ENCODE measurements at places on chromosomes 6 and 20. TPM values are rescaled to one million over a fixed set of nuclear protein-coding genes. Genes with fewer than 3 reads are reported as not detected.

GRCh38 chr20:14878676-14879019 lies 541.2 kb upstream of the FLRT3 start:
- no peak for DNase-seq

GRCh38 chr6:14046476-14047068 lies 71.0 kb upstream of the CD83 start:
- no peak for DNase-seq

DNA sequence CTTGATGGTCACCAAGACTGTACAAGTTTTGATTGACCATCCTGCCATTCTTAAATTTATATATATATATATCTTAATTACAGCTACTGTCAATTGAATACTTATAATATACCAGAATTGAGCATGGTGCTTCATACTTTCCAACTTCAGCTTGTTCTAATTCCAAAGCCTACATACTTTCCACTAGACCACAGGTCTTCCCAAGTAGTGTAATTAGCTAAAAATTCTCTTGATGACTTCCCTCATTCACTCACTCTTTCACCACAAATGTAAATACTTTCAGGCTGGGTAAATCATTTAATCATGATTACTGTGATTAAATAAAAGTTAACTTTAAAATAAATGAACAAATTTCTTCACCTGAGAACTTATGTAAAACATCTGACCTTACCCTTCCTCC lies 3.4 kb downstream of the ASF1A start:
- no peak for DNase-seq

DNA sequence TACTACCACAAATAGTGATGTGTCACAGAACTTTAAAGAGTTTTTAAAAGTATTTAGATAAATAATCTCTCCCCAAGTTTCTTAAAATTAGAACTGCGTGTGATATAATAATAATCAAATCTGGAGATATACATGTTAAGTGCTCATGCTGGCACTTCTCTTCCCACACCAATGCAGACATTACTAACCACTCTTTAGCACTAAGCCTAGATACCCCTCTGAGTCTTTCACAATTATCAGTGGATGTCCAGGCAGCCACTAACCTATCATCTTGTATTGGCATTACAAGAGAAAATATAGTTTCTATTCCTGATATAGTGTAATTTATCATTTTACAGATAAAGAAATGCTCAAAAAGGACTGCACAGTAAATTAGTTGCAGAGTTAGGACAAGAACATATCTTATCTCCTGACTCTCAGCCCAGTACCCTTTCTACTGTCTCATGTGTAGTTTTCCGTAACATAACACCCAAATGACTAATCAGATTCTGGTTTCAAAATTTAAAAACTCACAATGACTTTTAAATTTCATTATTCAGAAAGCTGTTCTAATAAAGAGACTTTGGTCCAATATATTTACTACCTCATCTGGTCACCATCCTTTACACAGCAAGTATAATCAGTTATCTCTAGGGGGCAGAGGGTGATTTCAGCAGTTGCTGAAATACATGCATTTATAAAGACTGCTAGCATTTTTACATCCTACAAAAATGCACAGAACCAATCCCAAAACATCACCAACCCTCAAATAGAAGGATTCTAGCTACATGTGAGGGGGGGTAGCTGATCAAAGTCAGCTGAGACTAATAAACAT lies 215.5 kb upstream of the MCHR2 start:
- no peak for DNase-seq

DNA sequence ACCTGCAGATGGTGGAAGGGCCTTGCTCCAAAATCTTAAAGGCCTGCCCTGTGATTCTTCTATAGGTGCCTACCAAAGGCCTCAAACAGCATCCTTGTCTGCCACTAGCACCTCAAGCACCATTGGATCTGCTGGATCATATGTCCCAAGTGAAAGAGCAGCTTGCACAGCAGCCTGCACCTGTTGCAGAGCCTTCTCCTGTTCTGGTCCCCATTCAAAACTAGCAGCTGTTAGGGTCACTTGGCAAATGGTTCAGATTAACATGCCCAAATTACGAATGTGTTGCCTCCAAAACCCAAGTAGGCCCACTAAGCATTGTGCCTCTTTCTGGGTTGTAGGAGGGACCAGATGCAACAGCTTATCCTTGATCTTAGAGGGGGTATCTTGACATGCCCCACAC lies 99.6 kb upstream of the F13A1 start:
- DNase-seq = no peak

- no peak for DNase-seq
Measured at GRCh38 chr20:36855241-36855657, 20.7 kb upstream of the TLDC2 start.

GRCh38 chr6:53043581-53043980 lies 21.6 kb upstream of the FBXO9 start:
- no peak for DNase-seq

DNA sequence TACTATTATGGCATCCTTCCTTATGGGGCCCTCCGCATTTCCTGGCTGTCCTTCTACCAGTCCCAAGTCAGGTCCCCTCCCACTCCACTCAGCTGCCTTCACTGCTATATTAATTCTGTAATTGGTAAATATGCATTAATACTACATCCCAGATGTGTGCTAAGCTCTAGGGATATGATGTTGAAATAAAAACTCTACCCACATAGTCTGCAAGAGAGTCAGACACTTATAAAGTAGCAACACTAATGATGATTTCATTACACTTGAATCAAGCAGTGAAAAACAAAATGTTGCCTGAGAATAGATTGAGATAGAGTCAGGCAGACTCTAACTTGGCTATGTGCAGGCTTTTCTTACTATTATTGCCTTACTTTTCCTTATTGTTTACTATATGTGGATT lies 62.4 kb downstream of the AIG1 start:
- DNase-seq = no peak

DNA sequence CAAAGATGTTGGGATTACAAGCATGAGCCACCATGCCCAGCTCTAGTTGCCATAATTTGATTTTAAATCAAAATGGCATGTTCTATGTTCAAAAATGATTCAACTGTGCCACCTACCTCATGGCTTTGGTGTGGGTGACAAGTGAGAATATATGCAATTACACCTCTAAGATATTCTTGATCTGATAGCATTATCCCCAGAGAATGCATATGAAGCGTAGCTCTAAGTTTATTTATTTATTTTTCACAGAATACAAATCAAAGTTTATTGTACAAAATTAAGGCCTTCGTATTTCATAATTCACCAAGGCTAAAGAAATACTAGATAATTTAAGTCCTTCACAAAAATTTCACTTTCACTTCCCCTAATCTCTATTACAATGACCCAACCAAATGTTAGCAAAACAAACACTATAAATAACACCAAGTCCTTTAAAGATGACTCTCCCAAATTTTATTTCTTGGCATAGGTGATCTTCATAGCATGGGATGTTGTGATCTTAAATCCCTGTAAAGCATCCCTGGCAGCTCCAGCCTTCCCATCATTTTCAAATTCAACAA lies 205.9 kb upstream of the TAB2 start:
- DNase-seq = no peak

DNA sequence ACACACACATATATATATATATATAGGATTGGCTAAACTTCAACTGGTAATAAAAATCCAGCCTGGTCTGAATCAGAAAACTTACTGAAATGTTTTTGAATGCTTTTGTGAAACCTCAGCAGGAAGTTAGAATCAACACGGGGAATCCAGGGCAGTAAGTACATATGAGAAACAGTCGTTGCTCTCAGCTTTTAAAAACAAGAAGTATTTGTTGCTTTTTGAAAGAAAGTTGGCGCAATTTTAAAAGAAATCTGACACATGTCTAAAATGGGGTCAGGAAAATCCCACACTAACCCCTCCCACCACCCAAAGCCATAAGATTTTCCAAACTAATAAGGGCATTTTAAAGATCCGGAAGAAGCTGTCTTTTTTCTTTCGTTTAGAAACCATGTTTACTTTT lies 11.5 kb upstream of the CCDC170 start:
- no peak for DNase-seq

GRCh38 chr6:4398791-4399190 lies 263.4 kb upstream of the ECI2 start:
- no peak for DNase-seq

- no peak for DNase-seq
Measured at GRCh38 chr6:7050872-7051779, 56.6 kb upstream of the RREB1 start.

DNA sequence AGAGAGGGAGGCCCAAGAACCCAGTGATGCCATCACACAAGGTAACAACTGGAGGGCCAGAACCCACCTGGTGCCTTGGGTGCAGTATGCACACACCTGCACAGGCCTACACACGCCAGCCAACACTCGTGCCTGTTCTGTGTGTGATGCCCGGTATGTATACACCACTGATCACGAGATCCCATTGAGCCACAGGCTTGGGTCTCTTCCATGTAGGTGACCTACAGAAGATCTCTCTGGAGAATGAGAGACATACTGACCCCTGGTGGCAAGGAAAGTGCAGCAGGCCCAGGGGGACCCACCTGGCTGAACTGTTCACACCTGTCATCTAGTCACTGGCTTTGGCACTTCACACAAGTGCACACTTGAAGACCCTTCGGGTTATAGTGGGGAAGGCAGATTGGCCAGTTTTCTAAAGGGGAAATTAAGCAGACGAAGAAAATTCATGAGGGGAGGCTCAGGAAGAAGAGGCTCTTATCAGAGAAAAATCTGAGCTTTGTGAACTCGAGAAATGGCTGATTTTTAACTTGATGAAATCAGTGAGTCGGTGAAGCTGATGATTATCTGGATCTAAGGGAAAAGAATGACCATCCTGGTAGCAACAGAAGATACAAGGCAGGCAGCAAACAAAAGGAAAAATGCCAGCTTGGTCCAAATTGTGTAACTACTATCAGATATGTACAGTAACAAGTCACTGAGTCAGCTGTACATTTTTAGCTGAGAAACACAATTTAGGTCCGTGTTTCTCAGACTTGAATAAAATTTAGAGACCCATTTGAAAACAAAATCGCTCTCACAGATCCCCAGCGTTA lies 69.1 kb upstream of the PBOV1 start:
- DNase-seq = no peak

DNA sequence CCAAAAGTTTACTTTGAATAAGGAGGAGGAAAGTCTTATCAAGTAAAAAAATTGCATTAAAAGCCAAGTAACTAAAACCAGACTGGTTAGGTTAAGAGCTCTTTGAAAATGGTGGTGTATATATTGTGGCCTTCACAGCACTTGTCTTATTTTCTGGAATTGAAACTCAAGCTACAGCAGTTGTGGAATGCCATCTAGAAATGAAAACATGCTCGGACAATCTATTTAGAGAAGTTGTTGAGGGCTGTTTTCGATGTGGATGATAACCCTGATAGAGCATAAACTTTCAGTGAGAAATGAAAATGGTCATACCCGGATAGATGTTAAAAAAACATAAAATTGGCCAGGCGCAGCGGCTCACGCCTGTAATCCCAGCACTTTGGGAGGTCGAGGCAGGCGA lies 47.0 kb downstream of the ARID1B start:
- no peak for DNase-seq

GRCh38 chr6:3229566-3230178 lies 2.2 kb upstream of the TUBB2B start:
- DNase-seq = no peak

DNA sequence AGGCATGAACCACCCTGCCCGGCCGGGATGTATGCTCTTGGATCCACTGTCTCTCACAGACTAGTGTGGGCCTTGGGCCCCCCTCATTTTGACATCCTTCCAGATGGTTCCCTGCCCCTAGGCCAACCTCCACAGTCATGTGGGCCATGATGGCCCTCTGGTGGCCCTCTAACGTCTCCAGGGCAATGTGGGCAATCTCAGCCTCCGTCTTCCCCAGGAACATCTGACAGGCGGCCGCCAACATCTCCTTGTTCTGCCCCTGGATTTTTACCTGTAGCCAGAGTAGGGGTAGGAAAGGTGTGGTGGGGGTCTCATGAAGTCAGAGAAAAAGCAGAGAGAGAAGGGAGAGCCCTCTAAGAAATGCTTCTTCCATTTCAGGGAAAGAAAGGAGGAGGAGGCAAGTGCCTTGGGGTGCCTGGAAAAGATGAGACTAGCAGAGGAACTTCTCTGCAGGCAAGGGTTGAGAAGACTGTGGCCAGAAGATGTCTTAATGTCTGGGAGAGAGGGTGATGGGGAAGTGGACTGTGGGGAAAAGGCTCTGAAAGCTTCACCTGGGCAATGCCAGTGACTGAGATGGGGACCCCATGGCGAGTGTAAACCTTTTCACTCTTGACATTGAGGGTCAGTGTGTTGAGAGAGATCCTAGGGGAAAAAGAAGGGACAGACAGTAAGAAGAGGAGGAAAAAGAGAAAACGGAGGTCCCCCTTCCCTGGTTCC lies 1.3 kb downstream of the FLOT1 start:
- no peak for DNase-seq

- no peak for DNase-seq
Measured at GRCh38 chr6:146050168-146050567, 21.3 kb downstream of the GRM1 start.

- no peak for DNase-seq
Measured at GRCh38 chr6:134667111-134667510, 282.8 kb downstream of the ALDH8A1 start.

DNA sequence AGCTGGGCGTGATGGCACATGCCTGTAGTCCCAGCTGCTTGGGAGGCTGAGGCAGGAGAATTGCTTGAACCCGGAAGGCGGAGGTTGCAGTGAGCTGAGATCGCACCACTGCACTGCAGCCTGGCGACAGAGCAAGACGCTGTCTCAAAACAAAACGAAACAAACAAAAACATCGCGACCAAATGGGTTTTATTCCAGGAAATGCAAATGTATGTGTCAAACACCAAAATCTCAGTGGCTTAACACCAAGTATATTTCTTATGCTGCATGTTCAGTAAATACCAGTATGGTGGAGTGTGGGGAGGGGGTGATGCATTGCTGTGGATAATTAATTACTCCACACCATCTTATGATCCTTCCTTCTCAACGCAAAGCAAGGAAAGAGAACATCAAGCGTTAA lies 28.1 kb downstream of the ACTR5 start:
- DNase-seq = no peak

The HLA-G gene
- polyA plus RNA-seq = 7.4 TPM

The RBPJL gene
- 0.20 TPM for polyA plus RNA-seq

The PACSIN1 gene
- 0.92 TPM for polyA plus RNA-seq

The KIF13A gene
- polyA plus RNA-seq = 40.0 TPM

The PSMB9 gene
- polyA plus RNA-seq = 6.7 TPM

The HLA-DQA2 gene
- polyA plus RNA-seq = 0.37 TPM

The CLVS2 gene
- 0.29 TPM for polyA plus RNA-seq

The COL10A1 gene
- 0.30 TPM for polyA plus RNA-seq

The GJA1 gene
- polyA plus RNA-seq = 67.5 TPM

The BMP7 gene
- 73.3 TPM for polyA plus RNA-seq

The SCRT2 gene
- polyA plus RNA-seq = 0.05 TPM

Data from renal cortex interstitium (tissue), 15 donors.